ENCODE measurements at places on chromosomes 13 and 19.

- no peak for DNase-seq
These were observed 5.8 kb upstream of the TLE5 start for GRCh38 chr19:3068071-3068470.

- no peak for DNase-seq
These were observed 42.8 kb upstream of the CLDN10 start for GRCh38 chr13:95509521-95510310.

- no peak for DNase-seq
These were observed 92.6 kb upstream of the TSC22D1 start for GRCh38 chr13:44668688-44669087.

GRCh38 chr19:28878862-28879566, 333.9 kb downstream of the UQCRFS1 start:
- no peak for DNase-seq

GRCh38 chr13:77222909-77223308, 104.0 kb downstream of the MYCBP2 start:
- no peak for DNase-seq

- DNase-seq = no peak
These were observed 90.2 kb downstream of the MAP4K1 start for GRCh38 chr19:38527466-38528136.

Data from NCI-H187 treated with DMSO at 0.1 percent for 48 hours (cell line).